ENCODE measurements at places on chromosomes 1 and 21.

DNA sequence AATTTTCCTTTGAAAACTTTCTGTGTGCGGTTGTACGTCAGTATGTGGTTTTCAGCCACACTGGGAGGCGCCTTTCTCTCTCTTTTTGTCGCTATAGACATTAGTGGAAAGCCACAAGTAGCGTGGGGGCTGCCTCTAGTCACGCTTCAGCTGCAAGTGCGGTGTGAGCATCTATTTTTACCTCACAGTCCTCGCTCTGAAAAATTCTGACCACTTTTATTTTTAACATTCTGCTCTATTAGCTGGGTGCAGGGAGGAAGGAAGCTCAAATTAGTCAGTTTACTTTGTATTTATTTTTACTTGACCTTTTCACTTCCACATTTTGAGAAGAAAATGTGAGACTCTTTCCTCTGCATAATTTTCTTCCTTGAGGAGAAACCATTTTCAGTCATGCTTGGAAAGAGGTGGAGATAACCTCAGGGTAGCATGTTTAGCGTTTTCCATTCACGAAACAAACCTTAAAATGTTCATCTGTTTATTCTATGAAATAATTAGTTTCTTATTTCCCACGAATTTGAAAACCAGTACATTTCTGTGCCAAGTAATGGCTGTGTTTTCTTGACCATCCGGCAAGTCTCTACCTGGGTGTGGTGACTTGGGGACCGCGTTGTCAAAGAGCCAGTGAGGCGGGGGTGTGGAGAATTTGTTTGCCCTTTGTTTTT is 35.6 kb downstream of the ADARB1 start:
- DNase-seq, result peak; percentile 54

GRCh38 chr1:1259119-1259488 is 12.6 kb upstream of the C1QTNF12 start:
- no peak for DNase-seq

- DNase-seq, result no peak
These were observed 379 bp downstream of the RER1 start for GRCh38 chr1:2391931-2392509.

- no peak for DNase-seq
These were observed 33.6 kb upstream of the DIP2A start for GRCh38 chr21:46425041-46425440.

DNA sequence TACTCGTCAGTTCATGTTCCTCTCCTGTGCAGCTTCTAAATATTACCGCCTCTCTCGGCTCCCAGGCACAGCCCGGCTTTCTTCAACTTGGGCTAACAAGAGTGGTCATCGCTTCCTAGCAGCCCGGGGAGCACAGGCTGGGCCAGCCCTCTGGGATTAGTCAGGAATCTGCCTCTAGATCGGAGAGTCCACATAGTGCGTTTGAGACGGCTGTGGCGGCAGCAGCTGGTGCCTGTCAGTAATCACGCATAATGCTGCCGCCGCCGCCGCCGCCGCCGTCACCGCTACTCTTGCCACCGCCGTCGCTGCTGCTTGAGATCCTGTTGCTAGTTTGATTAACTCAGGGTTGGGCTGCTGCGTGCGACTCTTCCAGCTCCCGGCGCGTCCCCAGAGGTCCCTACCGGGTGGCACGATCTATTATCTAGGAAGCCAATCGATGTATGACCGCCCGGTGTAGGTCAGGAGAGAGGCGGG is at the start of gene RXRG:
RXRG (minus strand) TSS at position 230 of the 474 bp plus-strand sequence. CDS start 233 bp downstream, outside the sequence.
- DNase-seq, result no peak
